CD4-positive, alpha-beta T cell treated with Interleukin-17A for 4 hours (primary cell): ENCODE measurements at places on chromosomes 5 and 9.

DNA sequence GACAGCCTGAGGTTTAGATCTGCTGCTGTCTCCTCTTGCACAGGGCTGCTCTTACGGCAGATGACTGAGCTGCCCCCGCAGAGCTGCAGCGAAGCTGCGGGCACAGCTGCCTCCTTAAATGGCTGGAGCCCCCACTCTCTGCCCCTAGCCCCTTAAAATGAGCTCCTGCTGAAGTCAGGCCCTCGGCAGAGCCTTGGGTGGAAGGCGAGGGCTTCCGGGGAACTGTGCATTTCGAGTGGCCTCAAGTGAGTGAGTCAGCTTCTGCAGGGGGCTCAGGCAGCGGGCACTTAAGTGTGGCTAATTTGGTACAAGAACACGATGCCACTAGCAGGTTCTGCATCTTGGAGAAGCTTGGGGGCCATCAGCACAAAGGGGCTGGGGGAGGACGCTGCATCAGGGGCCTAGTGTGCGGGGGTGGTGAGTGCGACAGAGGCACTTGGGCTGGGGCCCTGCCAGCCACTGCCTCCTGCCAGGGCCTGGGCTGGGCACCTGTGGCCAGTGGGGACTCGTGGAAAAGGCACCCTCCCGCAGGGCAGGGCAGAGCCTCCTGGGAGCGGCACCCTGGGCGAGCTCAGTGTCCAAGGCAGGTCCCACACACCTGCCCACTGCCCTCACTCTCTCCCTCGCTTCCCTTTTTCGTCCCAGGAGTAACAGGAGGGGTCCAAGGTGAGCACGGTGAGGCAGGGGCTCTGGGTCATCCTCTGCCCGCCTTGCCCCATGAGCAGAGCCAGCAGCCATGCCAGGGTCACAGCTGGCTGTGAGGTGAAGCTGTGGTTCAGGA lies 28.8 kb upstream of the RNU6ATAC start:
- DNase-seq: no peak

GRCh38 chr5:71943874-71944273 lies 163.4 kb upstream of the MAP1B start:
- DNase-seq: no peak

- no peak for DNase-seq
These were observed 70.1 kb upstream of the MAN2A1 start for GRCh38 chr5:109619606-109620005.

DNA sequence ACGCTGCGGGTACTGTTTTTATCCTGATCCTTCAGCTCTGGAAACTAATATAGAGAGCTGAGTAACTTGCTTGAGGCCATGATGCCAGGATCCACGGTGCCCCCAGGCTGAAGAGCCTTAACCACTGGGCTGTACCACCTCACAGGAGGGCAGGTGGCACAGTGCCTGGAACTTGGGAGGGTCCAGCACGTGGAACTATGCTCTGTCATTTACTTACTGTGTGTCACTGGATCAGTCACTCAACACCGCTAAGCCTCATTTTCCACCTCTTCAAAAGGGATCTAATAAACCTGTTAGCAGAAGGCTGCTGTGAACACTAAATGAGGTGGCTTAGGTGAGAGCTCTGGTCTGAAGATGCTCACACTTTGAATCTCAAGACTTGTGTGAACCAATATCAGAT lies 29.6 kb downstream of the KCNIP1 start:
- no peak for DNase-seq

DNA sequence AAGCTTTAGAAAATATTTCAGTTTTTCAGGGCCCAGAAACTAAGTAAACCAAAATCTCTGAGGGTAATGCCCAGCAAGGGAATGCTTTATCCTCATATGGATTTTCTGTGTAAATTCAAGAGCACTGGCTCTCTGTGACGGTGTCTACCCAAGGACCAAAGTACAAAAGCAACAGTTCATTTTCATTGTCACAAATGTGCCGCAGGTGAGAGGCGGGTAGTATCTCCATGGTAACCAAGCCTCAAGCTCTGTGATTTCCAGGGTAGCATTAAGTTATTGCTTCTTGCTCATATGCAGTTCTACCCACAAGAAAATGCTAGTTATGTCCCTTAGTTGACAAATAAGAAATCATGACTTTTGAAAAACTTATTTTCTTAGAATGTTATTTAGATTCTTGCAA lies 164.3 kb downstream of the MTRR start:
- DNase-seq: no peak

DNA sequence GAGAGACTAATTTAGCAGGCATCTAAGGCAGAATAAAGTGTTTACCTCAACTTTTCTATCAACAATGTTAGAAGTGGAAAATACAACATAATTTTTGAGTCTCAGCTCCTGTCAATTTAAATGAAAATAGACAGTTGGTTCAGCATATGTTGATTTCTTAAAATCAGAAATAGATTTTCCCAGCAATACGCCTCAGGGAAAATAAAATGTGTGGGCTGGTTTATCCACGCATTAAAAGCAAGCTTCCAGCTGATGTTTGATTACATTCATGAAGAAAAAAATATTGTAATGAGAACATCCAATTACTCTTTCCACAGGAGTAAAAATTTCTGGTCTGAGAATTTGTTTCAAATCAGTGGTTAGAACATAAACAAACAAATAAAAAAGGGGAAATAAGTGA lies 166.3 kb downstream of the PDE4D start:
- DNase-seq: no peak

DNA sequence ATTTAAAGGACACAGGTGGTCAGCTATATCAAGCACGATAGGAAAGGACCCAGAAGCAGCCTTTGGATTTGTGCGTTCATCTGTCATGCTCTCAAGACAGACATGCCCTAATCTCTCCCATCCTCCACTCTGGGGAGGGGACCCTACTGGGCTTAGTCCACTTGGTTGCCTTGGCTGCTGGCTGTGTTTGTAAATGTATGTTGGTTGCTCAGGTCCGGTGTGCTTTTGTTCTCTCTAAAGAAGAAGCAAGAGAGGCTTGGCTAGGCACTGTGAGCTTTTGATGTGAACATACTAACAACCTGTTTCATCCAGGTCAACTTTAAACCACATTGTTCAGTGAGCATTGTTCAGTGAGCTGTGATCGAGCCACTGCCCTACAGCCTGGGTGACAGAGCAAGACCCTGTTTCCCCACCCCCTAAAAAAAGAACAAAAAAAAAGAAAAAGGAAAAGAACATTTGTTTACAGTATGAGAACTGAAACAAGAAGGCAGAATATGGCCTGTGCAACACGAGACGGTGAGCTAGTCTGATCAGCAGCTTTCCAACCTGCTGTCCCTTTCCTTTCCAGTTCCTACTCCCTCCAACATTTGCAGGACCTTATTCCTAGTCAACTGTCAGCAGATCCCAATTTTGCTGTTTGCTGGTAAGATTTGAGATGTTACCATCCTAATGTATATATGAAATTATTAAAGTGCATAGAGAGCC lies 228.3 kb downstream of the ARHGAP26 start:
- no peak for DNase-seq

GRCh38 chr5:159878988-159879471 lies 37.3 kb upstream of the ADRA1B start:
- no peak for DNase-seq

DNA sequence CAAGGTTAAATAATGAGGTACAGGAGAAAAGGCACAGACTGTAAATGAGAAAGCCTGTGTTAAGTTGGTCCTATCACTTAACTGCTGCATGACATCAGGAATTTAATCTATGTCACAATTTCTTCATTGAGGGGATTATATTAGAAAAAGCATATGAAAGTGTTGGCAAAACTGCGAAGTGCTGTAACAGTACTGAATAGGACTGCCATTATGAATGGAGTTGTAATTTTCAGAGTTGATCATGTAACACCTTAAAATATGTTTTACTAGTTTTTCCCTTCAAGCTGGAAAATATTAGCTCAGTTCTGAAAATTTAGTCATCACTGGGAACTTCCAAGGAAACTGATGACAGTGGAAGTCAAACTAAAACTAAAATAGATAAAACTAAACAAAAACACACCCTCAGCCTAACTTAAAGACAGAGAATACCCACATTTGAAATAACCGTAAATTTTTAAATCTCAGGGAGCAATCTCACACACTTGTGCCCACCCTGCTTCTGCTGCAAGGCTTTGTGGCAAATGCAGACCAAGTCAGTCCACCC lies 45.1 kb downstream of the ERMP1 start:
- DNase-seq: no peak

DNA sequence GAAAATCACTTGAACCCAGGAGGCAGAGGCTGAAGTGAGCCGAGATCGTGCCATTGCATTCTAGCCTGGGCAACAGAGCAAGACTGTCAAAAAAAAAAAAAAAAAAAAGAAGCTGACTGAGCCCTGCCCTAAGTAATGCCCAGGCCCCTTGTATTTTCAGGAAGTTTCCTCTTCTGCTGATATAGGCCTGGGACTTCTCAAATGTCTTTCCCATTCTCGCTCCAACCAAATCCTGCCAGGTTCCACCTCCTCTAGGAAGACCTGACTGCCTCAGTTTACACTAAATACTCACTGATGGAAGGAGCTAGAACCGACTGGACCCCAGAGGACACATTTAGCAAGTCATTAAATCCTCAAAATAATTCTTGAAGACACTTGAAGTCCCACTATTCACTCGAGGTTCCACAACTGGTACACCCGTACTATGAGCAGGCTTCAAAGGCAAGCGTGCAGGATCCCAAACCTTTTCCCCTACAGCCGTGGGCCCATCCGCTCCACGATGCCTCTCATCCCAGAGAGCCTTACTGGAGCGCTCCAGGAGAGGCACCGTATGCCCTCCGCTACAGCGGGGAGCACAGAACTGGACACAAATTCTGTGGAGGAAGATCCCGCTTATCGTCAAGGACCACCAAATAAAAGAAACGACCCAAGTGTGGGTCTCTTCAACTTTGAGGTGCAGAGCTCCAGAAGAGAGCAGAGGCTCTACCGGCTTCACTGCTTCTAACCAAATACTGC lies 676 bp downstream of the NOL6 start:
- DNase-seq: no peak
